Activated CD4-positive, alpha-beta T cell treated with anti-CD3 and anti-CD28 coated beads for 1 hour (primary cell): ENCODE measurements at places on chromosomes 7 and 10.

DNA sequence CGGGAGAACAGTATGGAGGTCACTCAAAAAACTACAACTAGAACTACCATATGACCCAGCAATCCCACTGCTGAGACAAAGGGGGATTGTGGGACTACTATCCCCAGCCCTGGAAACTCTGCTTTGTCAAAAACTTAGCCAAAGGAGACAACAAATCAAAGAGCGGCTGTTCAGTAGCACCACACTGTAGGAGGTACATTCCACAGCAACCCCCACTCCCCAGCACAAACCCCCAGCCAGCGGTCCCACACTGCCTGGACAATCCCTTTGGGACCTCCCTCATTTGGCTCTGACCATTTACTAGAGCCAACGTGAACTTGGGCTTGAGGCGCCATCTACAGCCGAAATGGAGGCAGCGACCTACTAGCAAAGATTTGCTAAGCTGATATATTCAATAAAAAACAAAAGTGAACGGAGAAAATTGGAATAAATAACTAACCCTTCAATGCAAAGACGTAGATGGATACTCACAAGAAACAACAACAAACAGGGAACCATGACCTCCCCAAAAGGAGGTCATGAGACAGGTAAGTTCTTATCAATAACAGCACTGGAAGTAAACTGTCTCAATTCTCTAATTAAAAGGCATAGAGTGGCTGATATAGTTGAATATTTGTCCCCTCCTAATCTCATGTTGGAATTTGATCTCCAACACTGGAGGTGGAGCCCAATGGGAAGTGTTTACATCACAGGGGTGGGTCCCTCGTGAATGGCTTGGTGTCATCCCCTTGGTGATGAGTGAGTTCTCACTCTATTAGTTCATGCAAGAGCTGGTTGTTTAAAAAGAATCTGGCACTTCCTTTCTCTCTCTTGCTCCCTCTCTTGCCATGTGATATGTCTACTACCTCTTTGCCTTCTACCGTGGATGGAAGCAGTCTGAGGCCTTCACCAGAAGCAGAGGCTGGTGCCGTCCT, 119.0 kb upstream of the KCNMA1 start:
- no peak for DNase-seq

- DNase-seq = no peak
Observed at GRCh38 chr7:151795168-151795811, 81.6 kb downstream of the PRKAG2 start.

- no peak for DNase-seq
Observed at GRCh38 chr7:100369105-100369504, 4.2 kb upstream of the PILRA start.

GRCh38 chr10:3487228-3487627, 297.8 kb downstream of the KLF6 start:
- no peak for DNase-seq

GRCh38 chr10:44925224-44925623, 14.1 kb downstream of the TMEM72 start:
- no peak for DNase-seq
